ENCODE measurements at places on chromosomes 3 and 15.

GRCh38 chr3:159848348-159849118, 140.1 kb upstream of the IL12A start:
- no peak for DNase-seq

DNA sequence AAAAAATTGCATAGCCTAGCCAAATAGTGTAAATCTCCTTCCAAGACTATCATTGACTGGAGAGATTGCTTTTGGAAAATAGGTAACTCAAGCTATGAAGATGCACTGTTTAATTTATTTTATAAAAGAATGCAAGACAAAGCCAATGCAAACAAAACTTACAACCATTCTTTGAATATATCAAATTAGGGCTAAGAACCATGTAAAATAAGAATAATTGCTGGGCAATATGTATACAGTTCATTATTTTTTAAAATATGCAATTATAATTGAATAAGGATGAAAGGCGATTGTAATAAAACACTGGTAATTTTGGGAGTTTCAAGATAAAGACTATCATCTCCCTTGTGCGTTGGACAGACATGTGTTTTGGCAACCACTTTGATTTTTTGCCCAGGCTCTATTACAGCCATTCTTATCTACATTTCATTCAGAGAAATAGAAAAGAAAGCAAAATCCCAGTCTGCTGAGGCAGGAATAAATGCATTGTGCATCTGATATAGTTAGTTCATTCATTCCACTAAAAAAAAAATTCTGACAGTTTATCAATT, 242.3 kb upstream of the ROBO1 start:
- no peak for DNase-seq

DNA sequence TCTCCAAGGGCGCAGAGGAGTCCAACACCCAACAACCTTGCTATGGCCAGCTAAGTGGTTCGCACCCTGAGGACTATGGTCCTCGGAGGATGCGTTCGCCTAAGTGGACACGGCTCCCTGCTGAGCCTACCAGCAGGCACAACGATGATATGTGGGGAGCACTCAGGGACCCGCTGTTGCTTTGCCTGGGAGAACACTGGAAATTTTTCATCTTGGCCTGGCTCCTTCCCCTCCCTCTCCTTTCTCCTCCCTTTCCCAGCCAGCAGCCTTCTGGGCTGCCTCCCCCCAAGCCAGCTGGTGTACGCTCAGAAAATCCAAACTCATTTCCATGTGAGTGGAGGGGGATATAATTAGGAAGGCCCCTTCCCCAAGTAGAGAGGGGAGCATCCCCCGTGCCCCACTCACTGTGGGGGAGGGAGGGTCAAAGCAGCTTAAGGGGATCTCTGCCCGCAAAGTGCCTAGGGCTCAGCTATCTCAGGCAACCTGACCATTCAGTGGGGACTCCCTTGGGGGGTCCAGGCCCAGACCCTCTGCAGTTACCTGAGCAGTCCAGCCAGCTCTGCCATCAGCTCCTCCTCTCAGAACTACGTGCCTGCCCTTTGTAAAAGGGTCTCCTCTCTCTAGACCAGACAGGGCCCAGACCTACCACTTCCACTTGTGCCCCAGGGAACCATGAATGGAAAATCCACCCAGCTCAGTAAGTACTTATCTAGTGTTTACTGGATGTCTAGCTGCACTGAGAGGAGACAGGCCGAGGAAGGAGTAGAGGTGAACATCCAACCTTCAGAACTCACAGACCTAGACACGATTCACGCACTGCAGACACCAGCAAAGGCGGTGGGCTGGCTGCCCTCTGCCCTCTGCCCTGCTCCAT, 742 bp upstream of the SEMA7A start:
- DNase-seq = no peak

GRCh38 chr3:67898916-67899315, 244.5 kb upstream of the SUCLG2 start:
- no peak for DNase-seq

- DNase-seq = peak; percentile 80
These were observed 3.3 kb upstream of the CP start for GRCh38 chr3:149224736-149225594.

GRCh38 chr3:72391659-72392058, 456.6 kb downstream of the SHQ1 start:
- no peak for DNase-seq

Measured in dermis blood vessel endothelial cell (primary cell).